T-cell (primary cell): ENCODE measurements at places on chromosomes 11 and 22. TPM values are rescaled to one million over a fixed set of nuclear protein-coding genes. Genes with fewer than 3 reads are reported as not detected.

DNA sequence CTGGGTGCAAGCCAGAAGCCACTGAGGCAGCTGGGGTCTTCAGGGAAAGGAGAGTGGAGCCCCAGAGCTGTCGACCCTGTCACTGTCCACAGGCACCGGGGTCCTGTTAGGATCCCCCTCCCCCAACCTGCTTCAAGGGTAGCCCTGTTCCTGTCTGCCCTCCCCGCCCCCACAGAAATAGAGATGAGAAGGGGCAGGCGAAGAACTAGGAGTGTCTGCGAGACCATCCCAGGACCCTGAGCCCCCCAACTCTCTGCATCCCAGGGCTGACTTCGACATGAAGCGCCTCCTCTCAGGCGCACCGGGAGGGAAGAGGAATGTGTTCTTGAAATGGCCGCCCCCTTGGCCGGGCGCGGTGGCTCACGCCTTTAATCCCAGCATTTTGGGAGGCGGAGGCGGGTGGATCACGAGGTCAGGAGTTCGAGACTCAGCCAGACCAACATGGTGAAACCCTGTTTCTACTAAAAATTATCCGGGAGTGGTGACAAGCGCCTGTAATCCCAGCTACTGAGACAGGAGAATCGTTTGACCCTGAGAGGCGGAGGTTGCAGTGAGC is 607 bp upstream of the ZNF70 start:
- H3K4me3 ChIP-seq = peak overlapping the region; percentile 87
- no peak for DNase-seq
- H3K36me3 ChIP-seq = no peaks in the 10 kb centered on the region
- peak overlapping the region; percentile 68 for H3K27ac ChIP-seq

DNA sequence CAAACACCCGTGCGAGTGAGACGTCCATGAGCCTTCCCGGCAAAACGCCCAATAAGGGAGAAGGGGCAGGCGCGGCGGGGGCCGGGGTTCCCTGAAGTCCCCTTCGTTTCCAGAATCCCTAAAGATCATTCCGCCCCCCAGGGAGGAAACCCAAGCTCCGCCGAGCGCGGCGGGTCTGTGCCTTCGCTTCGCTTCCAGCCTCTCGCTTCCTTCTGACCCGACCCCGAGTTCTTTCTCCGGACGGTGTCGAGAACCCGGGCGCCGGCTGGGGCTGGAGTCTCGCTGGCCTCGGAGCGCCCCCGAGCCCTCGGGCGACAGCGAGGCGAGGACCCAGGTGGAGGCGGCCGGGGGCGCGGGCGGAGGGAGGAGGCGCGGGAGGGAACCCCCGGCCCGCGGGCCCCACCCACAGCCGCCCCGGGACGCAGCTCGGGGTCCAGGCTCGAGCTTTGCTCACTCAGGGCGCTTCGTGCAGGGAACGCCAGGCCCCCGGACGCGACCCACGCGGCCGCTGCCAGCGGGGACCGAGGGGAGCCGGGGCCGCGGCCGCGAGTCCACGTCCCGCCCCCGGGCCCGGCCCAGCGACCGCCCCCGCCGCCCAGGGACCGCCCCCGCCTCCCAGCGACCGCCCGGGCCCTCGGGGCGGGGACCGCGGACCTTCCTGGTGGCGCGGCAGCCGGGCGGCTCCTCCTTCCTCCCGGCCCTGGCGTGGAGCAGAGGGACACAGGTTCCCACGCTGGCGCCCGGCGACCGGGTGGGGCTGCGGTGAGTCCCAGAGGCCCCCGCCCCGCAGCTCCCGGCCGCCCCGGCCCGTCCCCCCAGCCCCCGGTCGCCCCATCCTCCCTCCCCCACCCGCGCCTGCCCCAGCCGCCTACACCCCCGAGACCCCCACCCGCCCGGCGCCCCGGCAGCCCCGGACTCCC is at the start of gene PGGHG:
PGGHG (plus strand) TSS at position 649 of the 920 bp plus-strand sequence. CDS start 691 bp downstream, outside the sequence.
- H3K36me3 ChIP-seq = peaks cover 9% of the 10 kb centered on the region
- peak within 1 kb of the TSS; percentile 97 for H3K4me3 ChIP-seq
- peaks cover 33% of the 10 kb centered on the region for H3K27me3 ChIP-seq
- DNase-seq = peak; percentile 46

DNA sequence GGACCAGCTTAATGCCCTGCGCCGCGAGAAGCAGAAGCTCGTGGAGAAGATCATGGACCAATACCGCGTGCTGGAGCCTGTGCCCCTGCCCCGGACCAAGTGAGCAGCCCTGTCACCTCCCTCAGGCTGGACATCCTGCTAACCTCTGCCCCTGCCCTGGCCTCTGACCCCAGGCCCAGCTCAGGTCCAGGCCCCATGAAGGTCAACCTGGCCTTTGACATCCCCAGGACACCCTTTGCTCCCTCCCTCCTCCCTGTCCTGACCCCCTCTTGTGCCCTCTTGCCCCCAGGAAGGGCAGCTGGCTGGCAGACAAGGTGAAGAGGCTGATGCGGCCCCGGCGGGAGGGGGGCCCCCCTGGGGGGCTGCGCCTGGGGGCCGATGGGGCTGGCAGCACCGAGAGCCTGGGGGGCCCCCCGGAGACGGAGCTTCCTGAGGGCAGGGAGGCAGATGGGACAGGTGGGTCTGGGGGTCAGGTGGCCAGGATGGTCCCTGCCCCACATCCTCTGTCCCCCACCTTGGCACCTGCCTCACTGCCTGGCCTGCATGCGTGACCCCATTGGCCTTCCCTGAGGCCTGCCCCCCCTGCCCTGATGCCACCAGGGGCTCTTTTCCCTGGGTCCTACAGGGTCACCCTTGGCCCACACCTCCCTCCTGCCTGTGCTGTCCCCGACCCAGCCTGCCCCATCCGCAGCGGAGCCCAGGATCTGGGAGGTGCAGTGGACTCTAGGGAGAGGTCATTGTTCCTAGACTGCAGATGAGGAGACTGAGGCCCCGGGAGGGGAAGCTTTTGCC is 5.1 kb upstream of the RPS6KA4 start:
- no peak for DNase-seq
- peaks cover 12% of the 10 kb centered on the region for H3K4me1 ChIP-seq
- no peak overlapping the region for H3K27ac ChIP-seq
- H3K36me3 ChIP-seq = peaks cover 34% of the 10 kb centered on the region
- no peaks in the 10 kb centered on the region for H3K27me3 ChIP-seq

DNA sequence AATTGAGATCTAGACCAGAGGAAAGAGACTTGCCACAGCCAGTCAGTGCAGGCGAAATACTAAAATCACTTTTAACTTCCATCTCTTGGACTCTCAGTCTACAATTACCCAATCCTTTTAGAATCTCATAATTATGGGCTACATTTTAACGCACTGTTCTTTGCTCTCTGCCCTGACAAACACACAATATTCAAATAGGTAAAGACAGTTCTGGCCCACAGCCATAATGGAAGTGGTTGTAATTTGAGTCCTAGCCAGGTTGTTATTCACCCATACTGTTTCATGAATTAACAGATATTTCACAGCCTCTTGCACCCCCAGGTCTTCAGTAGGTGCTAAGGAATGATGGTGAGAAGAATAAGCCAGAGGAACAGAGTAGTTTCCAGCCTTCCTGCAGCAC is 830 bp downstream of the C11orf97 start:
- H3K27ac ChIP-seq = no peak overlapping the region
- no peaks in the 10 kb centered on the region for H3K36me3 ChIP-seq
- no peaks in the 10 kb centered on the region for H3K4me1 ChIP-seq
- no peak overlapping the region for H3K4me3 ChIP-seq
- no peaks in the 10 kb centered on the region for H3K27me3 ChIP-seq

GRCh38 chr22:25407226-25407858 is 157.1 kb upstream of the GRK3 start:
- H3K4me1 ChIP-seq = peaks cover 29% of the 10 kb centered on the region
- DNase-seq = no peak
- no peak overlapping the region for H3K4me3 ChIP-seq
- H3K27ac ChIP-seq = no peak overlapping the region
- H3K27me3 ChIP-seq = no peaks in the 10 kb centered on the region

DNA sequence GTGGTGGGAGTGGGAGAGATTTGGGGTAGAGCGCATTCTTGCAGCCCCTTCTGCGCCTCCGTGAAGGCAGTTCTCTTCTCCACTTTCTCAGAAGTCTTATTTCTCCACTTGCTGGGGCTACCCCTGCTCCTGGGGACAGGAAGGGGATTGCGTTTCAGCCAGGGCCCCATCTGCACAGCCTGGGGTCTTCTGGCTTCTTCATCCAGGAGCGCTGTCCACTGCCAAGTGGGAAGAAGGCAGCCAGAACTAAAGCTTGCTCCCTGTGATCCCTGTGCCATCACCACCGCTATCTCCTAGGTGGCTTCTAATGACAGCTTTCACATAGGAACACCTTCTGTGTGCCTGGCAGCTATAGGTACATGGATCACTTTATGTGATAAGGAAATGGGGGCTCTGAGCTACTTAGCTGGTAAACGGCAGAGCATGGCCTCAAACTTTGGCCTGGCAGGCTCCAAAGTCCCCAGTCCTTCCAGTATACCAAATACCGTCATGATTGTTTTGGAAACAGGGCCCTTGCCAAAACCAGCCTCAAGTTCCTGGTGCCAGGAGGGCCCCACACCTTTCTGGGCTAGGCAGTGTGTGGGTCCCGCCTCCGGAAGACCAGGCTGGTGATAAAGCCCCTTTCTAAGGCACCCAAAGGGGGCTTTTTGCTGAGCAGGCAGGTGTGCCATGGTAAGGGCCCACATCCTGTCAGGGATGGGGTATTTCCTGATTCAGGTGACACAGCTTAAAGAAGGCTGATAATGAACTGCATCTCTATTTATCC is 60.4 kb upstream of the PAX6 start:
- no peaks in the 10 kb centered on the region for H3K36me3 ChIP-seq
- no peaks in the 10 kb centered on the region for H3K4me1 ChIP-seq
- no peak for DNase-seq
- H3K4me3 ChIP-seq = no peak overlapping the region

DNA sequence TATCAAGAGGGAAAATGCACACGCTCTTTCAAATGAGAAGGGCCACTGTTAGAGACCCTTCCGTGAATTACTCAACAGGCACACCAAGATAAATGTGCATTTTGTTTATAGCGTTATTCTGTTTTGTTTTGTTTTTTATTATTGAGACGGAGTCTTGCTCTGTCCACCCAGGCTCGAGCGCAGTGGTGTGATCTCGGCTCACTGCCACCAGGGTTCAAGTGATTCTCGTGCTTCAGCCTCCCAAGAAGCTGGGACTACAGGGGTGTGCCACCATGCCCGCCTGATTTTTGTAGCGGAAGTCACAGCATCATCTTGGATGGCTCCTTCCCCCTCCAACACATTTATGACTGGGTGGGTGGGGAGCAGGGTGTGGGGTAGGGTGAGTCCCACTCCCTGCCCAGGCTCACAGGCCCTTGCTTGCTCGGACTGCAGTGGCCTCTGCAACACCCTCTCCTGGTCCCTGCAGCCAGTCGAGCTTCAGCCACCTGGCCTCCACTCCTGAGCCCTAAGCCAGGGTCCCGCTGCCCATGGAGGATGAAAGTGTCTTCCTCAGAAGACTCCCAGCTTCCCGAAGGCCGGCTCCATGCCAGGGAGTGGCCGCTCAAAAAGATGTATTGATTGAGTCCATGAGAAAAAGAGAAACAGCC is 68.0 kb downstream of the RTL6 start:
- no peak overlapping the region for H3K4me3 ChIP-seq
- H3K4me1 ChIP-seq = no peaks in the 10 kb centered on the region
- no peaks in the 10 kb centered on the region for H3K36me3 ChIP-seq
- no peaks in the 10 kb centered on the region for H3K27me3 ChIP-seq
- no peak overlapping the region for H3K27ac ChIP-seq

SAA1 gene
- total RNA-seq = 12.9 TPM

ASPHD2 gene
- 5.3 TPM for total RNA-seq

DNA sequence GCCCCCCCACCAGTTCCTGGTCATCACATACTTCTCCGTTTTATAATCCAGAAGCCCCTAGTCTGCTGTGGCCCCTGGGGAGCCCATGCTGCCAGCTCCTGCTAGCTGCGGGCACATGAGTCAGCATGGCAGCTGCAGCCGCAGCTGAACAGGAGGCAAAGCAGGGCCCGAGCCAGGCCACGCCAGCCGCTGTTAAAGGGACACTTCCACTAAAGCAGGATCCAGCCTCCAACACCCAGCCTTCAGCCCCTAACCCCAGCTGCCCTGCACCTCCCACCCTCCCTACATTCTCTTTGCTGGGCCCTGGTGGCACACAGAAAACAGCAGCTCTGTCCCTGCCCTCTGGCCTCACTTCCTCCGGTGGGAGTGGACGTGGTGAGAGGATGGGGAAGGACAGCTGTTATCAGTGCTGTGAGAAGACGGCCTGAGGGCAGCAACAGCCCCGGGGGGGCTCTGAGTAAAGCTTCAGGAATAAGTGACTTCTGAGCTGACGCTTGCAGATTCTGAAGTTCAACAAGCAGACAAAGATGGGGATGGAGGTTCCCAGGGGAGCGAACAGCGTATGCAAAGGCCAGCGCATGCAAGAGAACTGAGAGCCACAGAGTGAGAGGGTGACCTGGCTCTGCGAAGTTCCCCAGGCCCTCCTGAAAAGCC is 688 bp upstream of the LRRC74B start:
- no peak overlapping the region for H3K27ac ChIP-seq
- H3K4me3 ChIP-seq = no peak overlapping the region
- H3K4me1 ChIP-seq = no peaks in the 10 kb centered on the region
- no peaks in the 10 kb centered on the region for H3K36me3 ChIP-seq
- DNase-seq = no peak
- H3K27me3 ChIP-seq = no peaks in the 10 kb centered on the region

PANX2 gene
- total RNA-seq = 0.32 TPM

- H3K4me1 ChIP-seq = no peaks in the 10 kb centered on the region
- H3K27me3 ChIP-seq = peaks cover 63% of the 10 kb centered on the region
- no peak for DNase-seq
- no peak overlapping the region for H3K27ac ChIP-seq
- no peak overlapping the region for H3K4me3 ChIP-seq
Measured at GRCh38 chr22:50289942-50290630, 17.4 kb downstream of the PLXNB2 start.

GRCh38 chr11:65060913-65061408 is 2.6 kb upstream of the NAALADL1 start:
- no peak overlapping the region for H3K4me3 ChIP-seq
- no peaks in the 10 kb centered on the region for H3K4me1 ChIP-seq
- DNase-seq = no peak
- H3K27me3 ChIP-seq = no peaks in the 10 kb centered on the region
- H3K36me3 ChIP-seq = no peaks in the 10 kb centered on the region

- H3K4me1 ChIP-seq = no peaks in the 10 kb centered on the region
- no peak overlapping the region for H3K27ac ChIP-seq
- H3K36me3 ChIP-seq = peaks cover 83% of the 10 kb centered on the region
- H3K27me3 ChIP-seq = no peaks in the 10 kb centered on the region
- no peak for DNase-seq
Measured at GRCh38 chr11:43404406-43404805, 45.7 kb downstream of the TTC17 start.

DNA sequence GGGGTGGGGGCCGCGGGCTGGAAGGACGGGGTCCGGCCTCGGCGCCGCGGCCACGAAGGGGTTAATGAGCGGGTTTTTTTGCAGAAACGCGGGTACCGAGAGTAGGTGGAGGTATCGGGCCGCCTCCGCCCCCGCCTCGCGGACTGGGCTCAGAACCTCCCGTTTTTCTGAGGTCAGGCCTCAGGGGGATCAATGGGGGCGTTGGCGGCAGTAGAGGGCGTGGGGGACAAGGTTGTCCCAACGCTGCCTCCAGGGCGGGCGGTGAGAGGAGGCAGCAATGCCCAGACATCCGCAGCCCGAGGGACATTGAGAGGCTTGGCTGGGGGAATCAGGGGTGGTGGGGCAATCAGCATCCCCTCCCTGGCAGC is 34.8 kb upstream of the PRODH start:
- H3K4me1 ChIP-seq = no peaks in the 10 kb centered on the region
- no peaks in the 10 kb centered on the region for H3K36me3 ChIP-seq
- H3K27me3 ChIP-seq = peaks cover 55% of the 10 kb centered on the region

- H3K36me3 ChIP-seq = no peaks in the 10 kb centered on the region
- no peak overlapping the region for H3K4me3 ChIP-seq
- H3K27ac ChIP-seq = no peak overlapping the region
- no peak for DNase-seq
Measured at GRCh38 chr11:3090096-3090901, 33.1 kb upstream of the CARS1 start.
